ENCODE measurements at places on chromosomes 5 and 9.

GRCh38 chr5:90434116-90434714, 24.7 kb upstream of the CETN3 start:
- DNase-seq = peak; percentile 55

- no peak for DNase-seq
Measured at GRCh38 chr5:65489119-65489518, 7.4 kb upstream of the ADAMTS6 start.

DNA sequence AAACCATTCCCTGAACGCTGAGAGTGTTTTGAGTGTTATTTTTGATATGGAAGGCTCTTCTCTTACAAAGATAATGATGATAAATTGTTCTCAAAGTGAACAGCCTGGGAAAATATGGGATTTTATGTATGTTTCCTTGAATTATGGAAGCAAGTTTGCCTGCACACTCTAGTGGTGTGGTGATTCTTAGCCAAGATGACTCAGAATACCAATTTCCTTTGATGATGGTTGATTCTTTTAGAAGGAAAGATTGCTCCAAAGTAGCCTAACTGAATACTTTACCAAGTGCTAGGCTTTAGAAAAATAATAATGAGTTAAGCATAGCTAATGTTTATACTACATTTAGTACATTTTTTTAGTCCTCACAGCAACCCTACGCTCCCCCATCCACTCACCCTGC, 243.4 kb downstream of the EBF1 start:
- DNase-seq = no peak

GRCh38 chr9:87181670-87182069, 234.4 kb upstream of the GAS1 start:
- DNase-seq = no peak

GRCh38 chr9:137793196-137793841, 84.3 kb upstream of the CACNA1B start:
- no peak for DNase-seq

DNA sequence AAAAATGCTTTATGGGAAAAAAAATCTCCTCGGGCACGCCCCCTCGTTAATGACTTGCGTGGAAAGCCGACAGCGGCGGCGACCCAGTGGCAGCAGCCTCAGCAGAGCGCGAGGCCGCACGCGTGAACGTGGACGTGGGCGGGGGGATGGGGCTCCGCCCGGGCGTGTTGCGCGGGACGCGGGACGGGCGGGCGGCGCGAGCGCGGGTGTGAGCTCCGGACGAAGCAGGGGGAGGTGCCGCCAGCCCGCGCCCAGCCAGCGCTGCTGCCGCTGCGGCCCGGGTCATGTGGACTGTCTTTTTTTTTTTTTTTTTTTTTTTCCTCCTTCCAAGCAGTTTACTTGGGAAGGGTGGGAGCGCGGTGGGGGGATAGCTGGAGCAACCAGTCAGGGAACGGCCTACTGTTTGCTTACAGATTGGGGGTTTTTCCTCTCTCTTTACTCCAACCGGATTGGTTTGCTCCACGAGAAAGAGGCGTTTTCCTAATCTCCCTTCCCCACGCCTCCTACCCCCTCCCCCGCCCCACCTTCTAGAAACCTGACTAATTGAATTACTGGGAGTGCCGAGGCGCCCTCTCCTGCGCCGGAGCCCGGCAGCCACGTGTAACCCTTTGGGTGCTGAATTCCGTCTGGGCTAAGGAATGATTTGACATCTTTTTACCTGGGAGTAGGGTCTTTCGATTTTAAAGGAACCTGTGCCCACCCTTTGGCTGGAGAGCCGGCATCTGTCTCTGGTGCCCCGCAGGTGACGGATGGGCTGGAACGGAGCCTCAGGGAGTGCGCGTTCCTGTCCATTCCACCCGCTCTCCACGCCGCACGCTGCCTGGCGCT, 1.7 kb upstream of the EFNA5 start:
- DNase-seq = no peak

DNA sequence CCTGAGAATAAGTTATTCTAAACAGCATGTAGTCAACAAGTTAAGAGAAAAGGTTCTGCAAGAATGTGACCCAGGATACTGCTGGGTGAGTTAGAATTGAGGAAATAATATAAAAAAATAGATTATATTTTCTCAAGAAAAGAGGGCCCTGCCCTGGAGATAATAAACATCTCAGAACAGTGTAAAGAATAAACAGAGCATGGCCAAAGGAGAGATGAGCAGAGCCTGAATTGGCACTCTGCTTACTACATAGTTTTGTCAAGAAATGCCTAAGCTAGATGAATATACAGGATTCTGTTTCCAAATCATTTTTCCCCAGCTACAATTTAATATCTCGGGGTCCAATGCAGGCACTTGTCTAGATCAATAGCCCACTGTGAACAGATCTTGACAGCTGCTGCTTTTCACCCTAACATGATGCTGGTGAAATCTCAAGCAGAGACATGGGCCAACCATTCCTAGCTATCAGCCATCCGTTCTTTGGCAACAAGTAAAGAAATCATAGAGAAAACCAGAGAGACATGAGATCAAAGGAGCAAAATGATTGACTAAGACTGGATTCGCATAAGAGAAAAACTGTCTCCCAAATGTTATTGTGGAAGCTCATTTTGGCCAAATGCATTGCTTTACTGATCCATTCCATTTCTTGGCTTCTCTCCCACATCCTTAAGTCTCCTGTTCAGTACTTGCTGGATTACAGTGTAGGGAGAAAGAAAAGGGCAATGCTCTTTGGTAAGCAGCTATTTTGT, 173.2 kb downstream of the PRELID2 start:
- DNase-seq = no peak

DNA sequence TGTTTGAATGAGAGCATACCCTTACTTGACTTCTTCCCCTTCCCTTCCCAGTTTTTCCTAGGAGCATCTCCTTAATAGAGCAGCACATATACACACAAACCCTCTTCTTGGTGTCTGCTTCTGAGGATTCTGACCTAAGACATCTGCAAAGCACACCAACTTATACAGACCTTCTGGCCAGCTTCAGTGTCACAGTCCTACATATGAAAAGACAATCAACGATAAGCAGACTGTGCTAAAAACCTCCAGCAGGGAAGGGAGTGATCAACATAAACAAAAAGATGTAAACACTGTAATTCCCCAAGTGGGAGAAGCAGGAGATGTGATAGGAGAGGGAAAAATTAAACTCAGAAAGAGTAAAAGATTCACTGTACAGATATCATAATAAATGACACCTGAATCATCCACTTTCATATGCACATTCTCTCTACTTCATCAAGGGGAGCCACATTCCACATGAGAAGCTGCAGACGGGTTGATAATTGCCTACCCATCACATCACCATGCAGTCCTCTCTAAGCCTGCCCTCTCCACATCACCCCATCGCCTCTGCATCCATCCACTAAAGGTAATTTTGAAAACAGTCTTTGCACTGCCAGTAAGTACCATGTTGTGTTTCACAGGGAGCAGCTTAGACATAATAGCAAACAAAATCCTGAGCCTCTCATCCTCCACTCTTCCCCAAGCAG, 13.0 kb downstream of the APBA1 start:
- no peak for DNase-seq

- no peak for DNase-seq
Measured at GRCh38 chr5:77898385-77898784, 122.2 kb upstream of the TBCA start.

GRCh38 chr9:69497816-69498215, 172.8 kb downstream of the ENTREP1 start:
- DNase-seq = no peak

- DNase-seq = no peak
Measured at GRCh38 chr5:127744241-127744640, 41.0 kb downstream of the CCDC192 start.

GRCh38 chr5:10333154-10334006, 20.1 kb upstream of the MARCHF6 start:
- DNase-seq = no peak

GRCh38 chr5:96699186-96699820, 37.1 kb downstream of the CAST start:
- DNase-seq = no peak

DNA sequence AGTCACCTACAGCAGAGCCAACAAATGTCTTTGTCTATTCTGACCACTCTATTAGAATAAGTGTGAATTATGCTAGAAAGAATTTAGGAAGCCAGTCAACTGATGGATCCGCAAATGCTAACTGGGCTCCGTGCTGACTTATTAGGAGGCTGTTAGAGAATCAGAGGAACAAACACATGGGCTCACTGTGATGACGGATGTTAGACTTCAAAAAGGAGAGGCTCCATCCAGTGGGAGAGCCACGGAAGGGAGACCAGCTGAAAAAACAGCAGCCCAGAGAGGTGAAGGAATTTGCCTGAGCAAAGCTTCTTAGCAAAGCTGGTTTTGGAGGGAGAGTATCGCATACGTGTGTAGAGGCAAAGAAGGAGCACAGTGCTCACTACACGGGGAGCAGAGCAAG, 5.8 kb upstream of the TGFBI start:
- no peak for DNase-seq

- peak; percentile 19 for DNase-seq
Measured at GRCh38 chr9:27548055-27548741, 18.6 kb upstream of the MOB3B start.

- DNase-seq = peak; percentile 3
Measured at GRCh38 chr5:103829585-103829984, 267.0 kb upstream of the NUDT12 start.

DNA sequence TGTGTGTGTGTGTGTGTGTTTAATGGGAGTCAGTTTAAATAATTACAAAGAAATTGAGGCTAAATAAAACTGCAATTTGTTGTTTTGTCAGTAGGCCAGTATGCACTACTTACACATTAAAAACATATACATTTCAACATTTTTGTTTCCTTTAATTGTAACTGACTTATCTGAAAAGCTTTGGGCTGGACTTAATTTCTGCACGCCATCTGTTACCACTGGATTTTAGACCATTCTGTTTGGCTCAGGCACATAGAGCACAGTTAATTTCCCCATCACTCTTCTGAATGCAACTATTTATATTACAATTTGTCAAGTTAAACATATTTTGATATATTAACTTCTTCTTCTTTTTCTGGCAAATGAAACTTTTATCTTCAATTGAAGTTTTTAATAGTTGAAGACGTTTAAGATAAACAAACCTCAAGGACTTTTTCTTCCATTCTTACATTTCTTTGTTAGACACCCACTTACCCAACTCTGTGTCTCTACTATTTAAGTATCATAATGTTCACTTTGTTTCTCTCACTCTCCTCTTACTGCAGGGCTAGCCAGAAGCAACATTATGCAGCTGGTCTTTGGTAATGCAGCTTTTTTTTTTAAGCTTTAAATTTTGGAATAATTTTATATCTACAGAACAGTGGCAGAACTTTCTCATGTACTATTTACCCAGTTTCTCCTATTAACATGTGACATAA, 253.4 kb upstream of the ANKH start:
- DNase-seq = no peak

- DNase-seq = peak; percentile 46
Measured at GRCh38 chr9:34430843-34431437, 27.4 kb downstream of the FAM219A start.

- no peak for DNase-seq
Measured at GRCh38 chr5:150637245-150638052, 3.0 kb upstream of the SYNPO start.

DNA sequence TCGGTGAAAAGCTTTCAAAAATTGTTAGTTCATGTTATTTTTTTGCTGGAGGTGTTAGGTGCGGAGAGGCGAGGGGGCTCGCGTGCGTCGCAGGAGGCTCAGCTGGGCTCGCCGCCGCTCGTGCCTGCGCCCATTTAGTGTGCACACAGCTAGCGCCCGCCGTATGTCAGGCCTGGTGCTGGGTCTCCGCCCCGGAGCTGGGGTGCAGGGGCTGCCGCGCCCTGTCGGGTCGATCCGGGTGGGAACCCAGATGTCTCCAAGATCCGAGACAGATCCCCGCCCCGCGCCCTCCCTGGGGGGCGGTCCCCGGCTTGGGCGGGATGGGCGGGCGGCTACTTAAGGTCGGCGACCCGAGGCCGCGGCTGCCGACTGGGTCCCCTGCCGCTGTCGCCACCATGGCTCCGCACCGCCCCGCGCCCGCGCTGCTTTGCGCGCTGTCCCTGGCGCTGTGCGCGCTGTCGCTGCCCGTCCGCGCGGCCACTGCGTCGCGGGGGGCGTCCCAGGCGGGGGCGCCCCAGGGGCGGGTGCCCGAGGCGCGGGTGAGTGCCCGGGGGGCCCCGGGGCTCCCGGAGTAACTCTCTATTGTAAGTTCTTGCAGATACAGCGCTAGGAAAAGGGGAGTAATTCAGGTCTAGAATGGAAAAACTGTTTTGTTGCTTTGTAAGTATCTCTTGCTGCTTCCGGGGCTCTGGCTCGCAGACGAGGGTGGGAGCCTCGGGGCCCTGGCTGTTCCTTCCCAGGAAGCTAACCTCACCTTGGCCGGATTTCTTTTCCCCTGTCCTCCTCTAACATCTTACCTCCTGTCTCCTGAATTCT, 31.7 kb downstream of the GSN start:
- DNase-seq = no peak

- no peak for DNase-seq
Measured at GRCh38 chr5:128271859-128272464, 188.4 kb downstream of the SLC12A2 start.

GRCh38 chr5:151298063-151298855, 5.3 kb downstream of the SLC36A3 start:
- DNase-seq = peak; percentile 47

GRCh38 chr5:147167529-147167928, 67.3 kb upstream of the STK32A start:
- no peak for DNase-seq

DNA sequence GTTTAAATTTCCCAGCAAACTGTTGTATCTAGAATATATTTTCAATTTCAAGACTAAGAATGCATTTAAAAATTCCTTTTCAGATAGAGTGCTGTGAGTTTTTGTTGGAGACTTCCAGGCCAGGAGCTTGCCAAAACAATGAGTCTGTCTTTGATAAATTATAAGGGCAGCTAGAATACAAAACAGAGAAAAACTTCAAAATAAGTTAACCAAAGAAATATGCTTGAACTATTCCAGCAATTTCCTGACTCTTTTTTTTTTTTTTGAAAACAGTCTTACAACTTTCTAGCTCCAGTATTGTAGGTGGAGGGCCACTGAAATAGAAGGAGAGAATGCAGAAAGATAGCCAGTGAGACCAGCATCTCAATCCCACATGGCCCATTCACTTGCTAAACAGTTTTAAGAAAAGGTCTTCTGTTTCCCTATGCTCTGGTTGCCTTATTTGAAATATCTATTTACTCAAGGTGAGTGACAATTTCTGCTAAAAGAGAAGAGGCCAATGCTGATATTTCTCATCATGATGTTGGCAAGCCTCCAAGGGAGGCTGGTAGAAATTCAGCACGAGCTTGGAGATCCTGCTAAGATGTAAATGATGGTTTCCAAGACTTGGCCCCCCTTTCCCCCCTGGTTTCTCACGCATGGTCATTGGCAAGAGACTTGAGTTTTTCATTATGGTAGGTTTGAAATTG, 103.2 kb downstream of the USP20 start:
- DNase-seq = no peak

DNA sequence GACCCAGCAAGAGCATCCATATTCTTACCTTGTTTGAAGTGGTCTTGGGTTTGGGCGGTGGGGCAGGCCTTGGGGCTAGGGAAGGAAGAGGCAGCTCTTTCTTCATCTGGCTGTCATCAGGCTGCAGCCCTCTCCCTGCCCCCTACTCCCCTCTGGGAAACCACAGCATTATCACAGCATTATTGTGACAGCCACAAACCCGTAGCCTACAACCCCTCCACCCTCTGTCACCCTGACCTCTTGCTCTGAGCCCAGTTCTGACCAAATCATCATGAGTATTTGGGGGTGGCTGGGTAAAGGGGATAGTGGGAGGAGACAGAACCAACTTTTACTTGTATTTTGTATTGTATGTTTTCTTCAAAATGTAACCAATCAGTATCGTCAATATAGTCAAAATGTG, 94.3 kb upstream of the ARRDC3 start:
- DNase-seq = no peak
